ENCODE measurements at places on chromosomes 2 and 18.

- no peak for DNase-seq
These were observed 18.2 kb upstream of the CALCRL start for GRCh38 chr2:187466129-187466792.

DNA sequence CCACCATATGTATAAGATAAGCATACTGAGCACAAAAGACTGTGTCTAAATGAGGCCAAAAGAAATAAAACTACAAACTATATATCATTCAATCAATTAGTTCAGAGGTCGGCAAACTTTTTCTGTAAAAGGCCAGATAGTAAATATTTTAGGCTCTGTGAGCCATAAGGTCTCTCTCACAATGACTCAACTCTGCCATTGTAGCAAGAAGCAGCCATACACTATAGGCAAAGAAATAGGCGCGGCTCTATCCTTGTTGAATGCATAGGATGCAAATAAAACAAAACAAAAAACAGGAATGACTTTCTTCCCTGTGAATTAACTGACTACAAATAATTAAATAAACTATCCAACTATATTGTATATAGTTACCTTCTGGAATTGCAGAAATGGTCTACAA is 8.6 kb upstream of the CCDC88A start:
- DNase-seq, result no peak

DNA sequence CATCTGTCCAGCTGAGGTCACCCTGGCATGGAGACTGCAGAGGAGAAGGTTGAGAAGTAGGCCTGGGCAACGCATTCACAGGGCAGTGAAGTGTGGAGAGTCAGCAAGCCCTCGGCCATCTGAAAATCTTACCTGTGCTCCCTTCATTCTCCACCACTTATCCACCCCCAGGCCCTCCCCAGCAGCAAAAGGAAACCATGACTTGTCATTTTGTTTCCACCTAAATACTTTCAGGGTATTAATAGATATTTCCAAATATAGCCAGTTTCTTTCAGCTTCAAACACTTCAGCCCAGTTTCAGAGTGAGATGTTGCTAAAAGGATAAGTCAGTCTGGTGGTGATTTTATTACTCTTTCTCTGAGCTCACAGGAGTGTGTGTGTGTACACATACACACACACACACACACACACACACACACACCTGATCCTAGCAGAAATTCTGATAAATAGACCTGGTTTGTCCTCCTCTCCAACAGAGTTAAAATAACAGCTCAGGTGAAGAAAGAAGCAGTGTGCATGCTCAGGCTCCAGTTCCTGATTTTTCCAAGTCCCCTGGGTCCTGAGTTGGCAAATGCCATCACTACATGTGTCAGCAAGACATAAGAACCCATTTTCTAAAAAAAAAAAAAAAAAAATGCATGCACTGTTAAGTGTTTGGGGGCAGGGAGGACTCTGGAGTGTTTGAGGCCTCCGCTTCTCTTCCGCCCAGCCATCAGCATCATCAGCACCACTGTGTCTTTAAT is 82.8 kb downstream of the LOXHD1 start:
- DNase-seq, result no peak

GRCh38 chr2:1494906-1495305 is 81.6 kb downstream of the TPO start:
- DNase-seq, result no peak

DNA sequence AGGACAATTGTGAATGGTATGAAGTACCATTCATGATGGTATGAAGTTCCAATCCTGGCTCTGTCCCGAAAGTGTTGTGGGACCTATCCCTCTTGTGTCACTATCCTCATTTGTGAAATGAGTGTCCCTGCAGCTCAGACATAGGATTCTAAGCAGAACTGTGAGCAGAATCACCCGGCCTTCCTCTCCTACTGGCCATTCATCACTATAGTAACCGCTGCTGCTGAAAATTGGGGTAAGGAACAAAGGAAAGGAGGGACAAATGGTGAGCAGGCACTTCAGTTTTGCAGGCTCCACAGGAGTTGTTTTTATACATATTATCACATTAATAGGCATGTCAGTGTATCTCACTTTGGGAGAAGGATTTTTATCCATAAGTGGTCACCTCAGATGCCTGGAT is 27.4 kb downstream of the SMYD1 start:
- DNase-seq, result peak; percentile 5

GRCh38 chr2:15968280-15969178 is 28.2 kb downstream of the MYCN start:
- no peak for DNase-seq

GRCh38 chr2:9950521-9951271 is 797 bp upstream of the GRHL1 start:
- no peak for DNase-seq

GRCh38 chr2:175234650-175235049 is 53.1 kb upstream of the ATP5MC3 start:
- DNase-seq, result no peak

- peak; percentile 98 for DNase-seq
These were observed 156.1 kb upstream of the ID2 start for GRCh38 chr2:8525582-8526402.

GRCh38 chr18:8627107-8627472 is 17.9 kb downstream of the RAB12 start:
- DNase-seq, result no peak

GRCh38 chr2:169673106-169673505 is 21.1 kb downstream of the CFAP210 start:
- no peak for DNase-seq

- no peak for DNase-seq
These were observed 158.1 kb downstream of the DOCK10 start for GRCh38 chr2:224884188-224884587.

- no peak for DNase-seq
These were observed 2.5 kb upstream of the PER2 start for GRCh38 chr2:238290715-238291549.

DNA sequence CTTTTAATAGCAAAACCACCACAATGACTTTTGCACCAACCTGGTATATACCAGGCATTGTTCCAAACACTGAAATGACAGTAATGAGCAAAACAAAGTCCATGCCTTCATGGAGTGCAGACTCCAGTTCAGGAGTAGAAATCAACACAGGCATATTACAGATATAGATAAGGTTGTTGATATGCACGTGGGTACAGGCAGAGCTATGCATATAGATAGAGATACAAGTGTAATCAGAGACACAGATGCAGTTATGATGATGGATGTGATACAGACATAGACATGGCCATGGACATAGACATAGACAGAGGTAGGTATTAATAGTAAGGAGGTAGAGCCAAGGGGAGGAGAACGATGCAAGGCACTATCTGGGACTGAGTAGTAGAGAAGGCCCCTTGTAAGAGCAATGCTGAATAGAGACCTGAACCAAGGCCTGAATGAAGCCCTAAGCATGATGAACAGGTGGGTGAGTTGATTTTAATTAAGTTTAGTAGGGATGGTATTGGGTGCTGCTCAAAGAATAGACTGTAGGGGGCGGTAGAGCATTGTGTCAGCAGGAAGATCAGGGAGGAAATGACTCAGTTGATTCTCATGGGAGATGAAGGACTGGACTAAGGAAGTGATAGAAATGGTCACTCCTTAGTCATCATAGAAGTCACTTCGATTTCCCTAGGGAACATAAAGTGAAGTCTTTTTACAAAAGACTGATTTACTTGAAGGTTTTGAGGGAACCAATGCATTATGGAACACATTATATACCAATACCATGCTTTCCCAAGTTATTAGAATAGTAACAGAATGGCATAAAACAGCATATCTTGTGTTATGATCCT is 39.4 kb downstream of the CMPK2 start:
- no peak for DNase-seq

DNA sequence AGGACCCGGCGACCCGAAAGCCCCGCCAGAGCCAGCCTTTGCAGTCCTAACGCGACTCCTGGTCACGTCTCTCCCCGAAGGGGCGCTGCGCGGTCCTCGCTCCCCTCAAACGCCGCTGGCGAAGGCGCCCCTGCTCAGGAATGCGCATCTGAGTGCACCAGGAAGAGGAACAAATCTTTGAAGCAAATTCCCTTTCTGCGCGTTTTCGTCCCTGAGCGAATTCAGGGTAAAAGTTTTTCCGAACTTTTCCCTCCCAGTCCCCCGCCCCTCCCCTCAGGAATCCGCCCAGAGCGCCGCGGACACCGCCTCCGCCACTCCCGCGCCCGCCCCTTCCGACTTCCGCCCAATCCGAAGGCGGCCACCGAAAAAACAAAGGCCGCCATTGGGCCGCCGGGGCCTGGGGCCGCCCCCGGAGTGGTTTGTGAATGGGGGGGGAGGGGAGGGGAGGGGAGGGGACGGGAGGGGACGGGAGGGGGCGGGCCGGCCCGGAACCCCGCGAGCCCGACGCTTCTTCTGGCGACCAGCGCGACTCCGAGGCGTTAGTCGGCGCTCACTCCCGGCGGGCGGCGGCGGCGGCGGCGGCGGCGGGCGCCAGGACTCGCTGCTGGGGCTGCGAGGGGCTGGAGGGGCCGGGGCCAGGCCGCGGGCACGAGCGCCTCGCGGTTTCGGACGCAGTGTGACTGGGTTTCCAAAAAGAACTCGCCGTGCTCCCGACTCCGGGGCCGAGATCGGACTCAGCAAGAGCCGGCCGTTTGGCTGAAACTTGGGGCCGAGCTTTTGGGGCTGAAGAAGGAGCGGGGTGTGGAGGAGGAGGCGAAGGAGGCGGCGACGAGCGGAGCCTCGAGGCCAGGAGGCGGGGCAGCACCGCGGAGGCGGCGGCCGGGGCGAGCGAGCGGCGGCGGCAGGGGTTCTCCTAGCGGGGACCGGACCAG is at the start of gene FZD7:
TSS of gene FZD7 (plus strand) at position 539 of the 932 bp plus-strand sequence. CDS start 793 bp downstream, outside the sequence.
- peak; percentile 78 for DNase-seq

GRCh38 chr2:139201516-139201915 is 421.3 kb upstream of the NXPH2 start:
- no peak for DNase-seq

DNA sequence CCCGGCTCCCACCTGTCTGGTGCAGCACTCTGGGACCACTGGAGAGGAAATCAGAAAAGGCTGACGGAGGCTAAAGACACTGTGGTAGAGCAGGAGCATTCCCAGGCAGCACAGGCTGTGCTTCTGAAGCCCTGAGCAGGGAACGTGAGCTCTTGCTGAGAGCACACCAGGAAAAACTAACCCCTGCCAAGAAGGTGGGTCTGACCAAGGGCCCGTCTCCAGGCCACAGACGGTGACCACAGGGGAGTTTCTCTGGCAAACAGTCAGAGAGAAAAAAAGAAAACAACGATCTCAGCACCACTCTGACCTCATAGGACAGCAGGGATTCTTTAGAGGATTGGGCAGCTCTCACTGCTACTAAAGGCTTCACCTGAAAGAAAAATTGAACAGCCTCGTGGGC is 201.4 kb downstream of the AFF3 start:
- no peak for DNase-seq

Measured in NCI-H774 (cell line).